Upper lobe of right lung (tissue), 1 donor: ENCODE measurements at places on chromosomes 3 and 15. TPM values are rescaled to one million over a fixed set of nuclear protein-coding genes. Genes with fewer than 3 reads are reported as not detected.

The PCYT1A gene
- total RNA-seq, result 58.4 TPM

The GREM1 gene
- total RNA-seq, result 2.8 TPM

The ANKRD34C gene
- total RNA-seq, result not detected

The CA12 gene
- 6.7 TPM for total RNA-seq

The TUSC7 gene
- total RNA-seq, result not detected

The NKTR gene
- 92.1 TPM for total RNA-seq

The CPEB1 gene
- total RNA-seq, result 2.5 TPM

The BCL2A1 gene
- total RNA-seq, result 91.1 TPM

The CCDC39 gene
- not detected for total RNA-seq

The SLMAP gene
- 65.2 TPM for total RNA-seq

The DNAH12 gene
- total RNA-seq, result 0.52 TPM

The KBTBD12 gene
- total RNA-seq, result 1.3 TPM

The CCR2 gene
- total RNA-seq, result 17.8 TPM

The KCNMB3 gene
- 2.5 TPM for total RNA-seq

The CLRN1 gene
- not detected for total RNA-seq

The MED12L gene
- total RNA-seq, result 0.69 TPM

The CCRL2 gene
- total RNA-seq, result 28.5 TPM

The TMOD3 gene
- 78.4 TPM for total RNA-seq

The SNX1 gene
- total RNA-seq, result 162 TPM

The CD96 gene
- total RNA-seq, result 9.5 TPM

The SRGAP3 gene
- total RNA-seq, result 3.2 TPM

The GNB4 gene
- 56.6 TPM for total RNA-seq

The GABRB3 gene
- 3.2 TPM for total RNA-seq

The KBTBD8 gene
- total RNA-seq, result 6.0 TPM

The CNOT10 gene
- 30.1 TPM for total RNA-seq

The KY gene
- total RNA-seq, result 0.29 TPM

The MYRIP gene
- 5.9 TPM for total RNA-seq

The UPK1B gene
- total RNA-seq, result 5.4 TPM

The AADACL2 gene
- not detected for total RNA-seq
